ENCODE measurements at places on chromosomes 4 and X.

- DNase-seq = no peak
Measured at GRCh38 chr4:95590615-95591014, 41.8 kb upstream of the UNC5C start.

GRCh38 chr4:5895287-5895686, 2.4 kb upstream of the CRMP1 start:
- DNase-seq = no peak

DNA sequence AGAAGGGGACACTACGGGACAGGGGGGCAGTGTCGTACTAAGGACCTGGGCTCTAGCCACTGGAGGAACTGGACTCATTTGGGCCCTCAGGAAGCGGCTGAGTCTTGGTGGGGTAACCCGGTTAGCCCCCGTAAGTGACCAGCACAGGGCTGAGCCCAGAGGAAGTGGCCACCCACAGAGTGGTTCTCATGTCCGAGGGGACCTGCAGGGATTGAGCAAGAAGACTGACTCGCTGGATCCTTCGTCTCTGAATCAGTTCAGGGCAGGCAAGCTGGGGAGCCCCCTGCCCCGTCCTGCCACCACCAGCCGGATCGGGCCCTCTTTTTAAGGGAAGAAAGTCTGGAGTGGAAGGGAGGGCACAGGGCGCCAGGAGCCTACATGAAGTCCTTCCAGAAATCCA, 719 bp upstream of the BGN start:
- no peak for DNase-seq

- DNase-seq = no peak
Measured at GRCh38 chr4:3374011-3374645, 67.6 kb upstream of the HGFAC start.

- DNase-seq = no peak
Measured at GRCh38 chr4:185341377-185341776, 54.3 kb downstream of the LRP2BP start.

DNA sequence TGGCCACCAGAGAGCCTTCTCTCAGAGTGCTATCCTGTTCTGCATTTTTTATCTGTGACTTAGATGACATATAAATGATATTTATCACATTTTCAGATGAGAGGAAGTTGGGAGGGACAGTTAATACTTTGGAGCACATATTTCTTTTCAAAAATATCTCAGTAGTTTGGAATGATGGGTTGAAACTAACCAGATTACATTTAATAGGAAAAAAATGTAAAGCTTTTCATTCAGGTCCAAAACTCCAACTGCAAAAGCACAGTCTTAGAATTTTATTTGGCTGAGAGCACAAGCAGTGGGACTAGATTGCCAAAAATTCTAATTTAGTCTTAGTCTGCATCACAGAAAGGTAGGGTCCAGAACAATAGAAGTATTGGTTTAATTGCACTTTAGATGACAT, 248.2 kb upstream of the TEX13A start:
- DNase-seq = no peak

DNA sequence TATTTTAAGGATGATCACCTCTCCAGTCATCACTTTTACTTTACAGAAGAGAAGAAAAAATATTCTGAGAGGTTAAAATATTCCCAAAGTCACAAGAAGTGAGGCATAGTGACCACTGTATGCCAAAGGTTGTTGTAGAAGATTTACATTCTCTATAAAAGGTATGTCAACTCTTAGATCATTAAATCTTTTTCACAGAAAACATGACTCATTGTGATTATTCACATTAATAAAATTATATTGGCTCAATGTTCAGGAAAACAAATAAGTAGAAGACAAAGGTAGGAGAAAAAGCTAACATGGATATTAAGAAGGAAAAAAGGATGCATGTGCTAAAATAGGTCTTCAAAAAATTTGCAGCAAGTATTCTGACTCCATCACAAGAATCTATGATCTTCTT, 82.0 kb downstream of the ADAMTS3 start:
- DNase-seq = no peak

- no peak for DNase-seq
Measured at GRCh38 chrX:104762641-104763040, 196.6 kb downstream of the IL1RAPL2 start.

DNA sequence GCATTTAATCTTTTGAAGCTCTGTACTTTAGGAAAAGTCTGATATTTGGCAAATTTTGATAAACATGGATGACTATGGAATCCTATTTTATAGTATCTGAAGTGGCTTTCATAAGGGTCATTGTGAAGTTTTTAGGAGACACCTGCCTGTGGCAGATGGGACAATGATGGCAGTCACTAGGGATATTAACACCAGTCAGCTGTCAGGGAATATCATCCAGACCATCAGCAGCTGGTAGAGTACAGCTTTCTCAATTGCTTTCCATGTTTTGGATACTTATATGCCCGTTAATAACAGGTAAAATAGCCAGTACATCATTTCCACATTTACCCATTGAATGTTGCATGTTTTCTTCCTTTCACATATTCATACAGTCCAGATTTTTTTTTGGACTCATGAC, 39.1 kb downstream of the NPNT start:
- no peak for DNase-seq

DNA sequence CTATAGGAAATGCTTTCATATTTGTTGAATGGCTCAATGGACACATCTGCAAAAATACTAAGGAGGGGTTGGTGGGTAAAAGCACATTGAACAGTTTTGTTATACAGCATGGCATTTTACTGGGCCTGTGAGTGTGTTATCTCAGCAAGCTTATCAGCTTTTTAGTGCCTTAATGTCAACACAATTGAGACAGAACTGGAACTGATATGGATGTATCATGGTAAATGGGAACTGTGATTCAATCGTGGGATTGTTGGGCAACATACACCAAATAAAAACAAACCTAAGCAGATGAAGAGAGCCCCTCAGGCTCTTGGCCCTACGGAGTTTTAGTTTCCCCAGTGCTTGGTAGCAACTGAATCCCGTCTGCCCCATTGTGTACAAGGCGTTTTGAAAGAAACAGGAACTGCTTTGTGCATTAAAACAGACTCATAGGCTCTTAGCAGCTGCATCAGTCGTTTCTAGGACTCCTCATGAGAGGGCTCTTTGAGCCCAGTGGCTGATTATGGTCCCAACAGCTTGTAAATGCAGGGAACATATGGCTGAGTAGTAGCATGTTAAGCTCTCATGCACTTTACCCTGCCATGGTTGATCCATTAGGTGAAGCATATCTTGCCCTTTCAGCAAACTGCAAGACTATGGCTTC, 7.3 kb downstream of the GPR119 start:
- DNase-seq = no peak

GRCh38 chr4:133565379-133565778, 416.3 kb downstream of the PCDH10 start:
- no peak for DNase-seq

DNA sequence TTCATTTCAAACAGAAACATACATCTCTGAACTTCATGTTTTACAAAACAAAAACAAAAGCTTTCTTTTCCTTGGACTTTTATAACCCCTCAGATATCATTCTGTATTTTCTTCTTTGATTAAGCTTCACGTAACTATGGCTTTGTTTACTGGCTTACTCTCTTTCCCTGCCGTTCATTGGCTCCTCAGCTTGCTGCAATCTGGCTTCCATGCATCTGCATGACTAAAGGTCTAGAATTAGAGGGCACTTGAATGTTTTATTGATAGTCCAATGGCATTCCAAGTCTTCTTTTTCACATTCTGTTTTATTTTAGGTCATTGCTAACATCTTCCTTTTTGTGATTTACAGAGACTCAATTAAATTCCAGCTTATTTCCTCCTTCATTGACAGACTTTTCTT, 487.6 kb downstream of the GRXCR1 start:
- no peak for DNase-seq

DNA sequence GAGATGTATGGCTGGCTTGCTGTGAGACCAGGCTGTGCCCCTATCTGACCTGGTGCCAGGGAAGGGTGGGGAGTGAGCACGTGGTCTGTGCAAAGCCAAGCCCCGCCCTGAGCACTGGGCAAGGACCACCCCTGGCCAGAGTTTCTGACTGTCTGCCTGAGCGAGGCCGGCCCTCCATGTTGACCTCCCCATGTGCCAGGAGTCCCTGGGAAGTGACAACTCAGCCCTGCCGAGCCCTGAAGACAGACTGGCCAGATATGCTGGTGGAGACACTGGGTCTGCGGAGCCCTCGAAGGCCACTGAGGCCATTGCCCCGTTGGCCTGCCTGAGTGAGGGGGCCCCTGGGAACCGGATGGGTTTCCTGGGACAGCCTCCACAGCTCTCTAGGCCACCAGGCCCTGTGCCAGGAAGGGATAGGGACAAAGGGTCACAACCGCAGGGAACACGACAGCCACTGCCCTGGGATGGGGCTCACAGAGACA, 7.1 kb upstream of the BGN start:
- no peak for DNase-seq

GRCh38 chr4:88514557-88515511, 8.7 kb downstream of the PYURF start:
- no peak for DNase-seq

DNA sequence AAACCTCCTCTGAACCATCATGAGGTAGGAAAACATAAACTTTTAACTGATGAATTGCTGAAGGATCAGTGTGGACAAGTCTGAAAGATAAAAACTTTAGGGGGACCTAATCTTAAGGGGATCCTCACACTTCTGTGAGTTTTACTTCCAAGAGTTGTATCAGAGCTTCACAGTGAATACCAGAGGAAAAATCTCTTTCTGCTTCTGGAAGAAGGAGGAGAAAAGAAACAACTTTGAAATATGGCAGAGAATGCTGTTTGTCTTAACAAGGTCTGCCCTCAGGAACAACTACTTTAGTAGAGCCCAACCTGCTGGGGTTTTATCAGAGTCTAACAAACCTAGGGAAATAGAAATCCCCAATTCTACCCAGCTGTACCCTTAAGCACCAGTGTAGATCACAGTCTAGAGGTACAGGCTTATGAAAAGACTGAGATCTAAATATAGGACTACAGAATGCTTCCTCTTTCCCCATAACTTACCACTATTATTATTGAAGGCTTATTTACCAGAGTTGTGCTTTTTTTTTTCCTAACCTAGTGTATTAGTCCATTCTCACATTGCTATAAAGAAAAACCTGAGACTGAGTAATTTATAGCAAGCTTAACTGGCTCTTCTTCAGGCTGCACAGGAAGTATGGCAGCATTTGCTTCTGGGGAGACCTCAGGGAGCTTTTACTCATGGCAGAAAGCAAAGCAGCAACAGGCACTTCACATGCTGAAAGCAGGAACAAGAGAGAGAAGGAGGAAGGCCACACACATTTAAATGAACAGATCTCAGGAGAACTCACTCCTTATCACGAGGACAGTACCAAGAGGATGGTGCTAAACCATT, 167.9 kb downstream of the CAMK2D start:
- no peak for DNase-seq

DNA sequence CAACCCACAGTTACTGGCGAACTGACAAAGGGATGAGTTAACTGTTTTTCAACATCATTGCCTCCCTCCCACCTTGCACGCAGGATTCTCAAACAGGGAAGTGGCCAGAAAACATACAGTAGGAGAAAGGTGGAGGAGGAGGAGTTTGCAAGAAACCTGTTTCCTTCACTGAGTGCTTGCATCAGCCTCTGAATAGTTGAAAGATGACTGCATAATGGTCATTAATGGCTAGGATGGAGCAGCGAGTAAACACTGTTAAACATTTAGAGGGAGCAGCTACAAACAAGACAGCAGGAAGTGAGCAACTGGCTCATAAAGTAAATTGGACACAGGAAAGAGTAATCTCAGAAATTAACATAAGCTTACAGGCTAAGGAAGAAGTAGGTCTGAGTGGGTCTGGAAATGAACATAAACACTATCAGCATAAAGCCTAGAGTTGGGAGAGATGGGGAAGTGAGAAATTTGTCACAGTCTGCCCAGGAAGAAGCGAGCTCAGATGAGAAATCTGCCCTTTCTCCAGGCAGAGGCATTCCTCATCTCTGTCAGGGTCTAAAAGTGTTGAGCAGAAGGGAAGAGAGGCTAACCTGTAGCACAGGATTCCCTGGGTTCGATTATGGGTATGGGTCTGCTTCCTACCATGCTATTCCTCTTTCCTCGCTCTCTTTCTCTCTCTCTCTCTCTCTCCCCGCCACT, 38.6 kb downstream of the TRPC5OS start:
- DNase-seq = no peak

DNA sequence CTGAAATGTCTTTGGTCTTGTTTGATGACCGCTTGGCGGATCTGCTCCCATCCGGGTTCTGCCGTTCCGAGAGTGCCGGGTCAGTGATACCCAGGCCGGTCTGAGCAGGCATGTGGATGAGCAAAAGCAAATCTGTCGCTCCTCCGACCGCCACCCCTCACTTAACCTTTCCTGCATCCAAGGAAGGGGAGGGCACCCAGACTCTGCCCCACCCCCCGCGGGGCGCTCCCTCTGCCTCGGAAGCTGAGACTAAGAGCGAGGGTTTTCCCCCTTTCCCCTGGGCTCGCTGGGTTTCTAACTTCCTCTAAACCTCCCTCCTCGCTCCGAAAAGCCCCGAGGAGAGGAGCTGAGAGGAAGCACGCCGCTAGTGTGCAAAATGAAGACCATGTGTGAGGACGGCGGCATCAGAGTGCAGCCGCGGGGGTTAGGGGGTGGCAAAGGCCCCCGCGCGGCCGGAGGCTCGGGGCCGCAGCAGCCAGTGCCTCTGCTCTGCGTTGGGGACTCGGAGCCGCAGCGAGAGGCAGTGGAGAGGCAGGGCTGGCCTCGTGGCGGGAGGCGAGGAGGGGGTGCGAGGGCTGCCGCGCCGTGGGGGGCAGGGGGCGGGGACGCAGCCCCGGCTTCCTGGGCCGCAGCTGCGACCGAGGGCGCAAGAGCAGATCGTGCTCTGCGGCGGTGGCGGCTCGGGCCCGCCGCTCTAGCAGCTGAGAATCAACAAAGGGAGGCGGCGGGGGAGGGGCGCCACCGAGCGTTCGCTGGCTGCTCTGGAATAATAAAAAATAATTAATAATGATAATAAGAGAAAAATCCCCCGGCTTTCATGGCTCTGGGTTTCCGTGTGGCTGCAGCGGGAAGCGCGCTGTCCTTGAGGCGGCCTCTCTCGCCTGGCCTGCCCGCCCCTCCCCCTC, 55.8 kb upstream of the BCOR start:
- no peak for DNase-seq

DNA sequence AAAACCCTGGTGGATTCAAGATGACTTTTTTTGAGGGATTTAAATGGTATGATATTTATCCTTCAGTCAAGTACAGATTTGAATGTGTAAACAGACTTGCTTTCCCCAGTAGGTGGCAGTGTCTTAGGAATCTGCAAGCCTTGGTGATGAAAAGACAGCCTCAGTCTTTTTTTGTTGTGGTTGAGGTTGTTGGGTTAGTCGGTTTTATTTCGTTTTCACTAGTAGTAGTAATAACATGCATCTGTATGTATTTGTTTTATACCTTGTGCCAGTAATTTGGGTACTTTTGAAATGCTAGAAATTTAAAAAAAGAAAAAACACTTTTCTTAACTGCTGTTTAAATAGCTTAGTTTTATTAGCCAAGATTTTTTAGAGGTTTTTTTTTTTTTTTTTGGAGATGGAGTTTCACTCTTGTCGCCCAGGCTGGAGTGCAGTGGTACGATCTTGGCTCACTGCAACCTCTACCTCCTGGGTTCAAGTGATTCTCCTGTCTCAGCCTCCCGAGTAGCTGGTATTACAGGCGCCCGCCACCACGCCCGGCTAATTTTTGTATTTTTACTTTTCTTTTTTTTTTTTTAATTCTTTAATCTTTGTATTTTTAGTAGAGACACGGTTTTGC, 39.2 kb downstream of the COPS4 start:
- peak; percentile 67 for DNase-seq

GRCh38 chr4:15920723-15921591, 17.6 kb downstream of the FGFBP1 start:
- peak; percentile 91 for DNase-seq
